ENCODE measurements at places on chromosomes 7 and 10.
A peak's percentile ranks its signal among the peaks of the same experiment; 100 is the strongest.

GRCh38 chr7:525740-526139, 6.1 kb upstream of the PDGFA start:
- no peak for DNase-seq

DNA sequence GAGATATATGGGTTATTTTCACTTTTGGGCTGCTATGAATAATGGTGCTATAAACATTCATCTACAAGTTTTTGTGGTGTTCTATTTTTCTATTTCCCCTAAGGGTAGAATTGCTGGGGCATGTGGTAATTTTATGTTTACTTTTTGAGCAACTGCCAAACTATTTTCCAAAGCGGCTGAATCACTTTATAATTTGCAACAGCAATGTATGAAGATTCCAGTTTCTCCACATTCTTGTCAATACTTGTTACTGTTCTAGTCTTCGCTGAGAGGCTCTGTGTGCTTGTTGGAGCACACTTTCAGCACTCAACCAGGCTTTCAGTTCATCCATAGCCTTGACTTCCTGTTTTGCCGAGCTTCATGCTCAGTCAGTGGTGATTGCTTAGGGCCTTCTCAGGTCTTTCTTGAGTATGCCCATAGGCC, 39.0 kb downstream of the ADK start:
- peak; percentile 62 for DNase-seq

- no peak for DNase-seq
Measured at GRCh38 chr7:3075441-3075840, 31.8 kb upstream of the CARD11 start.

GRCh38 chr7:143417734-143418383, 9.2 kb upstream of the EPHA1 start:
- DNase-seq, result peak; percentile 49

GRCh38 chr7:56115852-56116538, at the start of gene NUPR2:
Gene NUPR2, minus strand, starts transcription at chr7:56116417. Its CDS starts 103 bp downstream, at chr7:56116314.
- DNase-seq, result no peak

- no peak for DNase-seq
Measured at GRCh38 chr10:132063432-132063831, 2.3 kb upstream of the JAKMIP3 start.

DNA sequence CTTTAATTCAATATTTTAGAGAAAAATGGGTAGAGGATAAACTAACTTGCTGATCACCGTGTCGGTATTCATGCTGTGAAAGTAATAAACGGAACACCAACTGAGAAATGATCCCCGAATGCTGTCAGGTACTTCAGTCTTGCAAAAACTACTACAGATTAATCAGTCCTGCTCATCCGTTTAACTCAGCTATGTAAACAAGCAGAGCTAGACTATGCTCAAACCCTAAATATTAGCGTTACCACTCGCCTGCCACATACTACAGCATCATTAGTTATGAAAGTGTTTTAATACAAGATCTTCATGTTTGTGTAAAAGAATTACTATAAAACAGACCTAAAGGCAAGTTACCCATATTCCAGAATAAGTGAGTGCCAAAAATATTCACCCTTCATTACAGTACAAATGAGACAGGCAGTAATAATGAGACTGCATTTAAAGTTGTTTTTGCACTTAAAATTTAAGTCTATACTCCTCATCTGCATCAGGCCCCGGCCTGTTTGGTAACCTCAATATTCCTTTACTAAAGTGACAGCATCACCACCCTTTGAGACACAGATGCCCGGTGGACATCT, 952 bp downstream of the DNMBP start:
- DNase-seq, result no peak

- no peak for DNase-seq
Measured at GRCh38 chr7:104207348-104207730, 474 bp downstream of the ORC5 start.

DNA sequence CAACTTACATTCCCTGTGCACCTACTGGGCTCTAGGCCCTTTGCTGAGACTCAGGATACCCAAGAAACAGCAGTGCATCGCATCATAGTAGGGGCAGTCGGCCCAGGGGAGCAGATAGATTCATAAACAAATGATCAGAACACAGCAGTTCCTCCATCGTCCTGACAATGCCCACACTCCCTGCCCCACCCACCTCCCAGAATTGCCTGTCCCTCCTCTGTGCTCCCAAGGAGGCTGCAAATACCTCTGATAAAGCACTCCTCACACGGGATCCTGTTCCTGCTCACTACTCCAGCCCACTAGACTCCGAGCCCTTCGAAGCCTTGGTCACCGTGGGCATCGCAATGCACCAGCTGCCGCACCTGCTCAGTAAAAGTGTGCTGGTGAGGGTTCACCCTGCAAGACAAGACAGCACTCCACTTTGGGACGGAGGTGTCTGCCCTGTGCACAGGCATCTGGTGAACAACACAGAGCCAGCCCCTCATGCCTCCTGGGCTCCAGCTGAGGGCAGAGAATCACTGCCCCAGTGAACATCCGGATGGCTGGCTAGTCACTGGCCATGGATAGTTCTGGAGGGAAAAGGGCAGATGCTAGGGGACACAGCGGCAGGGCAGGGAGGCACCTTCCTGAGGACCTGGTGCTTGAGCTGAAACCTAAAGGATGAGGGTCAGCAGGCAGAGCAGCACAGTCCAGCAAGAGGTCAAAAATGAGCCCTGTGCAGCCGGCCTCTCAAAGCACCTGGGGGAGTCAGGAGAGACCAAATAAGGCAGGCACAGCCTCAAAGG, 60.7 kb downstream of the TNS3 start:
- DNase-seq, result no peak

DNA sequence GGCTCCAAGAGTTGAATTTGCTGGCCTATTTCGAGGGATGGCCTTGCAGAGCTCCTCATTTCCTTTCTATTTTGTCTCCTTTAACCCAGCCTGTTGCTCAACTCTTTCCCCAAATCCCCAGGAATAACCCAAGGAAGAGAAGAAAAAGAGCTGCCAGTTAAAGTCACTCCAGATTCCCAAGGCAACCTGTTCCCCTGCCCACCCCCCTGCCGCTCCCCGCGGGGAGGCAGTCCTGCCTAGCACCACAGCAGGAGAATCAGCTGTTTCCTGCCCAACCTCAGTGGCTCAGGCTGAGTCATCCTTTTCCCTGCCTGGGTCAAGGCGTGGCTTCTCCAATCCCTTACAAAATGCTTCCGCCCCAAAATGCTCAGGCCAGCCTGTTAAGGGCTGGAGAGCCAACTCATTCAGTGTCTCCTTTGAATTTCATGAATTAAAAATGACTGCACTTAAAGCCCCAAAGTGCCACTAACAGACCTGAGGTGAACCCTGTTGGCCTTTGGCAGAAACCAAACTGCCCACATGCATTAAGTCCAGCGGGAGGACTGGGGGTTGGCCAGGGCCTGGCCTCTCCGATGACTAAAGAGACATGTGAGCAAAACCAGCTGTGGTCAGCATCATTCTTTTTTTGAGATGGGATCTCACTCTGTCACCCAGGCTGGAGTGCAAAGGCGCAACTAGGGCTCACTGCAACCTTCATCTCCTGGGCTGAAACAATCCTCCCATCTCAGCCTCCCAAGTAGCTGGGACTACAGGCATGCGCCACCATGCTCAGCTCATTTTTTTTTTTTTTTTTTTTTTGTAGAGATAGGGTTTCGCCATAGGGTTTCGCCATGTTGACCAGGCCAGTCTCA, 83.2 kb upstream of the KIF5B start:
- DNase-seq, result peak; percentile 94

GRCh38 chr10:62250594-62251198, 17.9 kb downstream of the RTKN2 start:
- DNase-seq, result peak; percentile 15

DNA sequence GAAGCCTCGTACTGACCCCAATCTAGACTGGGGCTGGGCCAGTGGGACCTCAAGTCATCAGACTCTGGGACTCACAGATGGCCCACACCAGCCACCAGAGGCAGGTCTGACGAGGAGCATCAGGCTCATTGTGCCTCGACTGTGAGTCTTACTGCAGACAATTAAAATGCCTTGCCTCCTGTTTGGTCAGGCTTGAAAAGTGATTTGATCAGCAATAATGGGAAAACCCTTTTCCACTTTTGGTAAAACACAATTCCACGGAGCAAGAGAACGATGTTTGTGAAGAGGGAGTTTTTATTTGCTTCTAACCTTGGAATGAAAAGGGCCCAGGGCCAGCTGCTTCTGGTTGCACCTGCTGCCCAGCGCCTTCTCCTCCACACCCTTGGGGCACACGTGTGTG, 43.9 kb downstream of the C10orf143 start:
- DNase-seq, result no peak

GRCh38 chr7:139631520-139632031, 108.1 kb downstream of the CLEC2L start:
- no peak for DNase-seq

DNA sequence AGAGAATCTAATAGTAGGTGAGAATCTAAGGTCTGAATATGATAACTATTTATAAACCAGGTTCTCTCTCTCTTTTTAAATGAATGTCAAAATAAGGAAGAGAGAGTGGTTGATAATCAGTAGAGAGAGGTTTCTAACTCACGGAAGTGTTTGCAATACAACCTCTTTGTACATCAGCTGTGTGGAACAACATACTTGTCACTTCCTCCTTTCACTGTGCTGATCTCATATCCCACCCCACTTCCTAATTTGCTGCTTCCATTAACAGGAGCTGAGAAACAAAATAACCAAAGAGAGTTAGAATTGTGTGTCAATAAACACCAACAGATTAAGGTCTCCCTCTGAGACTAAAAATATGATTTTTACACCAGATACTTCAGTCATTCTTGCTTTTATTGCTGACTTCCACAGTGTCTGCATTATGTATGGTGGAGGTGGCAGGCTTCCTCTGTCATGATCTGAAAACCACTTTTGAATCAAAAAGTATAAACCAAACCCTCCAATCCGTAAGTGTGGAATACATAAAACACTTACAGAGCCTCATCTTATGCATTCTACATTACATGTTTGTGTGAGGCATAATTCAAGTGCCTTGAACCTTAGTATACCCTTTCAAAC, 25.0 kb downstream of the CACUL1 start:
- peak; percentile 87 for DNase-seq

- no peak for DNase-seq
Measured at GRCh38 chr7:134942690-134943466, 43.4 kb upstream of the AGBL3 start.

- no peak for DNase-seq
Measured at GRCh38 chr7:3165681-3166580, 122.3 kb upstream of the CARD11 start.
